ENCODE measurements at places on chromosomes 5 and 9.

GRCh38 chr5:1647580-1647979, 123.8 kb upstream of the LPCAT1 start:
- no peak for DNase-seq

- no peak for DNase-seq
Measured at GRCh38 chr9:81522716-81523551, 166.4 kb downstream of the TLE1 start.

DNA sequence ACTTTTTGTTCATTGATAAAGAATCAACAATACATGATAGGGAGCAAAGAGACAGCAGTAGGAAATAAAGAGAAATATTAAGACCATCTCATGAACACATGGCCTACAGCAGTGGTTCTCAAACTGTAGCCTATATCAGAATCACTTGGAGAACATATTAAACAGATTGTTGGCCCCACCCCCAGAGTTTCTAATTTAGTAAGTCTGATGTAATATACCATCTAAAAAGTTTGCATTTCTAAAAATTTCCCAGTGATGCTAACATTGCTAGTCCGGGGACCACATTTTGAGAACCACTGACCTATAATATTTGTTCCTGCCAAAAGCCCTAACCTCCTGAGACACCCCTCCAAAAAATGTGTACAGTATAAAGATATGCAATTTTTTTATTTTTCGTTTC, 306.2 kb upstream of the NREP start:
- no peak for DNase-seq

DNA sequence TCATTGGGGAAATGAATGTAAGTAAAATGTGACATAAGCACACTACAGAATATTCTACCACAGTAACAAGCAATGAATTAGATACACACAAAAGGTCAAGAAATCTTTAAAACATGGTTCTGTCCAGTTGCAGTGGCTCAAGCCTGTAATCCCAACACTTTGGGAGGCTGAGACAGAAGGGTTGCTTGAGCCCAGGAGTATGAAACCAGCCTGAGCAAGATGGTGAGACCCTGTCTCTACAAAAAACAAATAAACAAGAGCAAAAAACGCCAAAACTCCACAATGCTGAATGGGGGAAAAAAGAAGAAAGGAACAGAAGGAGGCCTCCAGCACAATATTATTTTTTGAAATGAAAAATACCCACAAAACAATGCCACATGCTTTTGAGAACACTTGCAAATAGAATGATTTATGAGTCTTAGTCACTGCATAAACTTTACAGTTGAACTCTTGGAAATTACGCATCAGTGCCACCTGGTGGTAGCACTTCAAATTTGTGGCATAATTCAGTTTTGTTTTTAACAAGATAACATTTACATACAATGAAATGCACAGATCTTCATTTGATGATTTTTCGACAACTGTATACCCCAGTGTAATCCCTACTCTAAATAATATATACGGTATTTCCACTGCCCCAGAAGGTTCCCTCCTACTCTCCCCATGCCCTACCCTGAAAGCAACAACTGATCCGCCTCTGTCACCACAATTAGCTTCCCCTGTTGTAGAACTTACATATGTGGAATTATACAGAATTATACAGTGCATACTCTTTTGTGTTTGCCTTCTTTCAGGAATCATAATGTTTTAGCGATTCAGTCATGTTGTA, 14.4 kb upstream of the SPINK4 start:
- peak; percentile 37 for DNase-seq

GRCh38 chr5:56954262-56954661, 2.3 kb upstream of the MIER3 start:
- no peak for DNase-seq

DNA sequence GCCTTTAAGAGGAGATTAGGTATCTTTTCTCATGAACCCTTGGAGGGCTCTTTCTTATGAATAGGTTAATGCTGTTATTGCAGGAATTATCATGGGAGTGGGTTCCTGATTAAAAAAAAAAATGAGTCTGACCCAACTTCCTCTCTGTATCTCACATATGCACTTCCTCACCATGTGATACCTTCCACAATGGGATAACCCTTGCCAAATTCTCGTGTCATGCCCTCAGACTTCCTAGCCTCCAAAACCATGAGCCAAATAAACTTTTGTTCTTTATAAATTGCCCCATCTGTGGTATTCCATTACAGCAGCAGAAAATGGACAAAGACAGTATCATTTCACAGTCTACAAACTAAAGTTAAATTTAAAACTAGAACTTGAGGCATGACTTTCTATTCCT, 1.0 kb downstream of the OR1B1 start:
- no peak for DNase-seq

- no peak for DNase-seq
Measured at GRCh38 chr5:151581812-151582583, 9.1 kb downstream of the FAT2 start.

- DNase-seq, result no peak
Measured at GRCh38 chr5:127419683-127420257, 97.7 kb upstream of the PRRC1 start.

GRCh38 chr5:103441523-103441922, 121.1 kb downstream of the NUDT12 start:
- DNase-seq, result no peak

- no peak for DNase-seq
Measured at GRCh38 chr9:23496489-23497136, 329.4 kb downstream of the ELAVL2 start.

GRCh38 chr5:67752357-67752708, 463.2 kb upstream of the PIK3R1 start:
- no peak for DNase-seq

DNA sequence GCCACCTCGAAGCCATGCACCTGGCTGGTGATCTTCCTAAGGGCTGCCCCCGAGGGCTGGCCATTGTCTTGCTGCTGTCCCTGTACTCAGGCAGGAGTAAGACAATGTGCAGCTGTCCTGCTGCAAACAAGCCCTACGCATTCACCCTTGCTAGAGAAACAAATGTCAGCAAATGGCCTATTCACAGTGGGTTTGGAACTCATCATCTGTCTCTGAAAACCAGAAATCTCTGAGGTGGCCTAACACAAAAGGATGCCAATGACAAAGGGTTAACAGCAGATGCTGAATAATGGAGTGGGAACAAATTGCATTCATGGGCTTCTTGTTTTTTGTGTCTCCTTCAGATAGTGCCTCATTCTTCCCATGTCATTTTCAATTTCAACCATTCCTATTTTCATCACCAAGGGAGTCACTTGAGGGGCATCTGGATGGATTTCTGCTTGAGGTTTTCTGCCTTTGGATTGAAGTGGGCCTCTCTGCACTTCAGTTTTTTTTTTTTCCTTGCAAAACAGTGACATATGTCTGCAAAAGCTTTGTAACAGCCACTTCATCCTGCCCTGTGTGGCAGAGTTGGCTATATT, 261.6 kb upstream of the VLDLR start:
- no peak for DNase-seq

- DNase-seq, result no peak
Measured at GRCh38 chr5:172694541-172694940, 53.5 kb downstream of the NEURL1B start.

GRCh38 chr5:77129391-77129990, 42.4 kb upstream of the ZBED3 start:
- DNase-seq, result no peak

DNA sequence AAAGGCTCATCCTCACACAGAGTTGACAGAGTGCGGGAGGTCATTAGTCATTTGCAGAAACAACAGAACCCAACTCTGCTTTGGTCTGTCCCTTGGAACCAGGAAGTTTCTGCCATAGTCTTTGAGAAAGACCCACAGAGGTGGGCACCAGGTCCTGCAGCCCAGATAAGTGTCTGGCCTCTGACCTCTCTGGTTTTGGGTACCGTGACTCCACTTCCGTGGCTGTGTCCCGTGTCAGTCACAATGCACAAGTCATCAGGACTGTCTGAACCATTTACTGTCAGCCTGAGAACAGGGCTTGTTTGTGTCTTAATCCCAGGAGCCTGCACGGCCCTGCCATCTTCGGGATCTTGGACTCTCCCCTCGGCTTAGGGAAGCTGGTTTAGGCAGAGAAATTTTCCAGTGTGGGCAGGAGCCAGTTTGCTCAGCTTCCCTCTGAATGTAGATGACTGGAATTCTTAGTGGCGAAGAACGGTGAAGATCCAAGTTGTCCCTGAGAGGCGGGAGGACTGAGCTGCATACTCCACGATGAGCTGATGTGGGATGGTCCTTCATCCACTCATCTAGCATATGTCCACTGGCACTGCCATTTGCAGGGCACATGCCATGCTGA, 11.9 kb downstream of the GSN start:
- no peak for DNase-seq

DNA sequence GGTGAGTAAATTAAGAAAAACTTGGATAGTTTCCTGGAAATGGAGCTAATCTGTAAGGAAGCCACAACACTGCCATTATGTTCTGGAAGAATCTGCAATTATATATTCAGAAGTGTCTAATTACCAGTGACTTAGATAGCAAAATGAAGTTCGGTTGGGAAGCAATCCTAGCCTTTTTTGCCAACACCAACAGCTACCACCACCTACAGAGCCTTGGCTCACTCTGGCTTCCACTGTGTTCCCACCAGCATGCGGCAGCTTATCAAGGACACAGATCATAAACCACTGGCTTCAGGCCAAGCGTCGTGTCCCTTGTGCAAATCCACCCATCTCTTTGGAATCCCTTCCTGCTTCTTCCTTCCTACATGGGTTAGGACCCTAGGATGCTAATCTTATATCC, 118.0 kb upstream of the PCA3 start:
- DNase-seq, result no peak

DNA sequence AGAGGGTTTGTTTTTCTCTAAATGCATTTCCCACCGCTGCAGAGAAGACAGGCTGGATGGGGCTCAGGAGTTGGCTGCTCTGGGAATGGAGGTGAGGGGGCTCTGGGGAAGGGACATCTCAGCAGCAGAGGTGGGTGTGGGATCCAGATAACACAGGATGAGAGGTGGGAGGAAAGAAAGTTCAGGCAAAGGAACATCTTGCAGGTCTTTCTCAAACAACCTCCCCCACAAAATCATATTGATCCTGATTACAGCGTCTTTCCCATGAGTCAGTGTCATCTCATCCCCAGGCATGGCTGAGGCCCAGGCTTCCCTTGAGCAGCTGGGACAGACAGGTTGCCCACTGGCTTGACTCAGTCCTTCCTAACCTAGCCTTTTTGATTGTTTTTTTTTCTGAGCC, 11.3 kb upstream of the ACSL6 start:
- DNase-seq, result no peak

GRCh38 chr5:61098251-61098995, 63.8 kb downstream of the SMIM15 start:
- DNase-seq, result no peak

GRCh38 chr5:94025788-94026473, 284.5 kb upstream of the POU5F2 start:
- no peak for DNase-seq

DNA sequence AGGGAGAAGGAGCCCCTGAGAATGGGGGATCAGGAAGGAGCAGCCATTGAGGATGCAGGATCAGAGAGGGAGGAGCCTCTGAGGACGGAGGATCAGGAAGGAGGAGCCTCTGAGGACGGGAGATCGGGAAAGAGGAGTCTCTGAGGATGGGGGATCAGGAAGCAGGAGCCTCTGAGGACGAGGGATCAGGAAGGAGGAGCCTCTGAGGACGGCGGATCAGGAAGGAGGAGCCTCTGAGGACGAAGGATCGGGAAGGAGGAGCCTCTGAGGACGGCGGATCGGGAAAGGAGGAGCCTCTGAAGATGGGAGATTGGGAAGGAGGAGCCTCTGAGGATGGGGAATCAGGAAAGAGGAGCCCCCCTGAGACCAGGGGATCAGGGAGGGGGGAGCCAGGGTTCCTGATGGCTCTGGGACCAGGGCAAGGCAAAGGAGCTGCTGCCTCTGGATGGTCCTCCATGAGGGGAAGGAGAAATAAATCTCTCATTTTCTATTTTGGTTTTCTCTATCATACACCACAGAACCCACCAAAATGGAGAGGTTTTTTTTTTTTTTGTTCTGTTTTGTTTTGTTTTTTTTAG, 22.6 kb upstream of the SARDH start:
- DNase-seq, result no peak

GRCh38 chr5:61669531-61669930, 337.5 kb downstream of the ZSWIM6 start:
- DNase-seq, result no peak

GRCh38 chr5:6780802-6781391, 67.7 kb downstream of the TENT4A start:
- DNase-seq, result peak; percentile 12

- DNase-seq, result no peak
Measured at GRCh38 chr5:96789794-96790330, 17.9 kb downstream of the ERAP1 start.

GRCh38 chr5:103941596-103941995, 379.0 kb upstream of the NUDT12 start:
- no peak for DNase-seq

DNA sequence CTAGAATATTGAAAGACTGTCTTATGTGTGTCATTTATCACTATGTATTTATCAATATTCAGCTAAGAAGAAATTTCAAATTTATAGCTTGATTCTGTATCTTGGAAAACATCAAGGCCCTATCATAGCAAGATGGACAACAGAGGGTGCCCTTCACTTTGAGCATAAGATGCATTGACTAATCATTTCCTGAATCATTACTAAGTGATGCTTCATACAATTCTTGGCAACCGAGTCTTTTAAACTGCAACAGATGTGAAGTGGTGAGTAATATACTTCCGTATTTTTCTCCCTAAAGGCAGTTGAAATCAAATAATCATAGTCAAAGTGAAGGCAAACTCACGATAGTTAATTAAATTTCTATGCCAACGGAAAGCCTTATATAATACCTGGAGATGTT, 318.6 kb upstream of the RGMB start:
- no peak for DNase-seq

DNA sequence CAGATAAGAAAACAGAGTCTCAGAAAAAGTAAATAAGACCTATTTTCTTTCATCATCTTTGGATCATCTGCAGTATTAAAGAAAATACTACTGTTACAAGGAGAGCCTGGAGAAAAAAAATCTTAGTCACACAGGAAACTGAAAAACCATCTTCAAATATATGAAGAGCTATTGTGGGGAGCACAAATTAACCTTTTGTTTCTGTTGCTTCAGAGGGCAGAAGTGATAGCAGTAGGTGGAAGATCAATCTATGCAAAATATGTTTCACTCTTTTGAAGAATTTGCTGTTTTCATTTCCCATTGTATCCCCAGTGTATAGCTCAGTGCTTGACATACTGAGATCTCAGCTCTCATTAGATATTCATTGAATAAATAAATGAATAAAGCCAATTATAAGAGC, 13.1 kb upstream of the CEMIP2 start:
- no peak for DNase-seq

DNA sequence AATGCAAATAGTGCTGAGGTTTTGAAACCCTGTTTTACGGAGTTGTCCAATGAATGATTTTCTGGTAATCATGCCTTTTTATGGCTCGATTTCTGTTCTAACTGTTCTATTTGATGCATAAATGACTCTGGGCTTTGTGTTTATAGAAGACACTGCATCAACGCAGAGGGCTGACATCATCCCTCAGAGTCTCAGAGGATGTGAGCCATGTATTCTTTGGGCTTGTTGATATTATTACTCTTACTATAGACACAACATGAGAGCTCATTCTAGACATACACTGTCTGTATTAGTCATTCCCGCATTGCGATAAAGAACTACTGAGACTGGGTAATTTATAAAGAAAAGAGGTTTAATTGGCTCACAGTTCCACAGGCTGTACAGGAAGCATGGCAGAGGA, 31.6 kb downstream of the CDH6 start:
- DNase-seq, result no peak

Measured in stimulated activated CD4-positive, alpha-beta T cell treated with anti-CD3 and anti-CD28 coated beads, Interleukin-1b, Interleukin-23, amount 100 ng/mL, for 24 hours (primary cell).